ENCODE measurements at places on chromosomes 4 and X. TPM values are rescaled to one million over a fixed set of nuclear protein-coding genes. Genes with fewer than 3 reads are reported as not detected.

GRCh38 chrX:138723301-138723700 is 11.8 kb upstream of the FGF13 start:
- no peak overlapping the region for H3K4me3 ChIP-seq
- H3K36me3 ChIP-seq = no peaks in the 10 kb centered on the region
- DNase-seq = no peak
- H3K27me3 ChIP-seq = no peaks in the 10 kb centered on the region

DNA sequence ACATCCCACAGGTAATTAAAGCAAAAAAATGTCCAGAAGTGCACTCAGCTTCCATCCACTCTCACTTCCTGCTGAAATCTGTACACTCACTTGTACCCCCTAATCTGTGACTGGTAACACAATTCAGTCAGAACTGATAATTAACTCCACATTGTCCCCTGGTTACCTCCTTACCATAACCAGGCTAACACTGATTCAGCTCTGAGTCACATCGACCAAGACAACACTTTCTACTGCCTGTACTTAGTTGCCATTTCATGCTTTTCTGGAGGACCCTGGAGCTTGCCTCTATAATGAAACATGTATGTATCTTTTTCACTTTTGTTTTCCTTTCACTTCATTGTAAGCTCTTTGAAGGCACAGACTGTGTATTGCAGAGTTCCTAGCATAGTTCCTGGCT is 130.9 kb upstream of the GABRG1 start:
- H3K27me3 ChIP-seq = no peaks in the 10 kb centered on the region
- no peak overlapping the region for H3K4me3 ChIP-seq
- no peaks in the 10 kb centered on the region for H3K4me1 ChIP-seq
- DNase-seq = no peak
- H3K36me3 ChIP-seq = no peaks in the 10 kb centered on the region
- no peak overlapping the region for H3K27ac ChIP-seq

DNA sequence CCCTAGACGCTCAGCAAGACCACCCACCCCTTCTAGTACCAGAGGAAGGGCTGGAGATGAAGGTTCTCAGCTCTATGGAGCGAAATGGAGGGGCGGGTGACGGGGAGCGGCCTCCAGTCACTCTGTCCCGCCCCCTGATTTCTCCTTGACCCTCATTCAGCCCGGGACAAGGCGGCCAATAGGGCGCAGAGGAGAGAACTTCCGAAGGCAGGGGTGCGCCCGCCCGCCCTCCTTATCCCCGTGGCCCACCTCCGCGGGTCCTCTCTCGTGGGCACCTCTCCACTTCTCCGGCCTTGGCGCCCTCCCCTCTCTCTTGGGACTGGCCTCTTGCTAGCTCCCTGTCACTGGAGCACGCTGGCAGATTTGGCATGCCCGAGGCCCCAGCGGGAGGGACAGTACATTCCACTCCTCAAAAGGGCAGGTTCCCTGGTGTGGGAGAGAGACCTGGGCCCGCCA is 1.1 kb upstream of the SEPTIN6 start:
- H3K4me3 ChIP-seq = peak overlapping the region; percentile 91
- no peaks in the 10 kb centered on the region for H3K4me1 ChIP-seq
- H3K36me3 ChIP-seq = peaks cover 15% of the 10 kb centered on the region
- no peak for DNase-seq
- H3K27me3 ChIP-seq = peaks cover 48% of the 10 kb centered on the region
- H3K27ac ChIP-seq = no peak overlapping the region

DNA sequence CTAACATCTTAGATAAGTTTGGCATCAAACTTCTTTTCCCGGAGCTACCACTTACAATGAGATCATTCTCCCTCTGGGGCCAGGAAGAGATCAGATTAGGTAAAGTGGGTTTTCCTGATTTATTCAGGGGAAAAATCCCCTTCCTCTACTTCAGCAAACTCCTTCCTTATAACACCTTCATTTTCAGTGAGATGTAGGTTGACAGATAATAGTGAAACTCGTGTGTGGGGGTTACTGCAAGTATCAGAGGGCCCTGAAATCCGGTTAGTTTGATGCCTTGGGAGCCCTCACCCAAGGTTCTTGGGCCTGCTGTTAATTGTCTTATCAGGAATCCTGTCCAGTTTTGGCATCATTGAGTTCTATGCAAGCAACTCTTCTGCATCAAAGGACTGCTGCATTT is 10.8 kb downstream of the FTHL17 start:
- no peak overlapping the region for H3K4me3 ChIP-seq
- DNase-seq = no peak
- H3K27ac ChIP-seq = no peak overlapping the region

DNA sequence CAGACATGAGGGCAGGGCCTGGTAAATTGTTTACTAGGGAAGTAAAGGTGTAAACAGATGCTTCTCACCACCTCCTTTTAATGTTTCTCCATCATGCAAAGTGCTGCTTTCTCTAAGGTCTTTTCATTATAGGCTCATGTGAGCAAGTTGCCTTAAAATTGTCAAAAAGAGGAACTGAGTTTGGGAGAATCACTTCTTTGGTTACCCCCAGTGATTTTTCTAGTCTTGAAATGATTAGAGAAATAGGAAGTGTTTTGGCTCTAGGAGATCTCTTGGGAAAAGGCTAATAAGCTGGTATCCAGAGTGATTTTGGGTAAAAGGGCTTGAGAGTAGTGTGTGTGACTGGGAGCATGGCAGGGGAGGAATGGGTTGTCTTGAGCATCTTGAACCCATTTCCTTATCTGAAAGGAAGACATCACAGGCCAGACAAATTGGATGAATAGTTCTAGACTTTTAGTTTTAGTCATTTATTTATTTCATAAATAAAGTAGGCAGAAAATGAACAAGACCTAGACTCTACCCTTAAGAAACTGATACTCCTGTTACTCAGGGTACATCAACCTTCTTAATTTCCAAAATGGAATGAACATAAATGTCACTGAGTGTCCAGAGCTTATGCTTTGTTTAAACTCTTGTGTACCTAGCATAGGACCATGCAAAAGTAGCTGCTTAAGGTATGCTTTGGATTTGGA is 14.2 kb downstream of the GRPR start:
- no peak for DNase-seq
- H3K27me3 ChIP-seq = no peaks in the 10 kb centered on the region
- no peaks in the 10 kb centered on the region for H3K36me3 ChIP-seq
- no peak overlapping the region for H3K27ac ChIP-seq
- peaks cover 11% of the 10 kb centered on the region for H3K4me1 ChIP-seq

DNA sequence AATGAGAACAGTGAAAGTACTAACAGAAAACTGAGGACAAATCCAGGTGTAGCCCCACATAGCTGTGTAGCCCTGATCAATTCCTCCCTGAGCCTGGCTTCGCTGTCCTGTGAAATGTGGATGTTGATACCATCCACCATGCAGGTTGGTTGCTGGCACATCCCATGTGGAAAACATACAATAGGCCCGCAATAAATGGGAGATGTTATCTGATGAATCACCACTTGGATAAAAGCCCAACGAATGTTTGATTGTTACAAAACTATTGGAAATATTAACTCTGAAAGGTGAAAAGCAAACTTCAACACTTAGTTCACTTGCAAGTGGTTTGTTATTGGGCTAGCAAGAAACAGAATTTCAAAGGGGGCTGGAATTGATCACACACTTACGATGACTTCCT is 186.3 kb upstream of the FTHL17 start:
- DNase-seq = no peak
- no peaks in the 10 kb centered on the region for H3K27me3 ChIP-seq
- no peaks in the 10 kb centered on the region for H3K4me1 ChIP-seq
- H3K36me3 ChIP-seq = no peaks in the 10 kb centered on the region

- H3K36me3 ChIP-seq = no peaks in the 10 kb centered on the region
- no peak overlapping the region for H3K27ac ChIP-seq
- no peak for DNase-seq
- H3K27me3 ChIP-seq = no peaks in the 10 kb centered on the region
- no peaks in the 10 kb centered on the region for H3K4me1 ChIP-seq
- no peak overlapping the region for H3K4me3 ChIP-seq
Observed at GRCh38 chrX:149145845-149146285, 359.2 kb downstream of the IDS start.

The GLRA2 gene
- total RNA-seq = not detected

The DCAF4L1 gene
- total RNA-seq = 0.68 TPM

The FGF5 gene
- total RNA-seq = 0.50 TPM

The NDNF gene
- total RNA-seq = 0.29 TPM

The GNRHR gene
- total RNA-seq = not detected

All from Calu3 (cell line).